ENCODE measurements at places on chromosomes 5 and 9.

DNA sequence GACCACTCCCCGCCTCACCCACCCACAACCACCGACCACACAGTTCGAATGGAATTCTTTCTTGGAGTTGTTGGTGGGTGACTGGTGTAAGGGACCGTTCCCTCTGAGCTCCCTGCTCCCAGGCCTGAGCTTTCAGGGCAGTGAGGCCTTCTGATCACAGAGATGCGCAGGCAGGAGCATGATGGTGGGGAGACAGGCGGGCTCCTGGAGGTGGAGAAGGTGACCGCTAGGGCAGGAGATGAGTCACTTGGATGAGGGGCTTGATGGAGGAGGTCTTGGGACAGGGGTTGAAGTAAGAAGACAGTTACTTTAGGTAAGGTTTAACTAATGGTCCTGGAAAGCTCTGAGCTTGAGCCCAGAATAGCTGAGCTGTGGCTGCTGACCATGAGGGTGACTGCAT, 88.5 kb downstream of the HSPA4 start:
- DNase-seq: no peak

DNA sequence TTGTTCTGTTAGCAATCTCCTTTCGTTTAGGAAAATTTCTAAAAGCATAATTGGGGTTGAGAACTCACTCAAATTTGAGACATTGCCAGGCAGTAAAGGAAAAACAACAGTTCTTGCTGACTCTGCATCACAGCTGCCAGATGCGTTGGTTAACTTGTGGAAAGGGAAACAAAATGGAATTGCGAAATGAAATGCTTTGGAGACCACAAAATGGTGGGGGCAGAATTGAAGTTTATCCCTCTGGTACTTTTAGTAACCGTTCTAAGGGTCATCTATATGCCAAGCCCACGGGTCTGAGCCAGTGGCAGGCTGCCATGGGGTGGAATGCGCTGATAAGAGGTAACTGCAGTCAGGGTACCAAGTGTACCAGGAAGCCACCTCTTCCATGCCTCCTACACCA, 28.6 kb upstream of the SELENOP start:
- no peak for DNase-seq

GRCh38 chr9:129619787-129620668, 873 bp downstream of the C9orf50 start:
- DNase-seq: peak; percentile 55

DNA sequence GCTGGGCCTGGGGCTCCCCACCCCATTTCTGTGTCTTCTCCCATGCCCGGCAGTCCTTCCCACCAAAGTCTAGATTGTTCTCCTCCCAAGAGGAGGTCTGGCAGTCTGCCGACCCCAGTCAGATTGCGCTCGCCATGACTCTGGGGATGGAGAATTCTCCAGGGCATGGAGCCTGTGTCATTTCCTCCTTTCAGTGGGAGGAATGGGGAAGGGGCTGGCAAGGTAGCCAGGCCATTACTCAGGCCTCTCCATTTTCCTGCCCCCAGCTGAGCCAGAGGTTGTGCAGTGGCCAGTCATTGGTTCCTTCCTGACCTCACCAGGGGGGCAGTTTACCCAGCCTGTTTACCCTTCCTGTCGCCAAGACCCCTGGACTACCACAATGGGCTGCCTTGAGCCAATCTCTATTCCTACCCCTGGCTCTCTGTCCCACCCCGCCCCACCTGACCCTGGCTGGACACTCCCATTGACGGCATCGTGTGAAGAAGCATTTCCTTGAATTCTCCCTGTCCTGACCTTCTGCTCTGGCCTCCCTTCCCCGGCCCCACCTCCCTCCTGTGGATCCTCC, 628 bp downstream of the SYNPO start:
- no peak for DNase-seq

GRCh38 chr9:124263213-124263612, 5.5 kb downstream of the NEK6 start:
- no peak for DNase-seq

- DNase-seq: no peak
These were observed 68.7 kb upstream of the ADAMTSL1 start for GRCh38 chr9:18405240-18405639.

GRCh38 chr5:150209099-150209635, 19.3 kb downstream of the SLC6A7 start:
- DNase-seq: peak; percentile 11

DNA sequence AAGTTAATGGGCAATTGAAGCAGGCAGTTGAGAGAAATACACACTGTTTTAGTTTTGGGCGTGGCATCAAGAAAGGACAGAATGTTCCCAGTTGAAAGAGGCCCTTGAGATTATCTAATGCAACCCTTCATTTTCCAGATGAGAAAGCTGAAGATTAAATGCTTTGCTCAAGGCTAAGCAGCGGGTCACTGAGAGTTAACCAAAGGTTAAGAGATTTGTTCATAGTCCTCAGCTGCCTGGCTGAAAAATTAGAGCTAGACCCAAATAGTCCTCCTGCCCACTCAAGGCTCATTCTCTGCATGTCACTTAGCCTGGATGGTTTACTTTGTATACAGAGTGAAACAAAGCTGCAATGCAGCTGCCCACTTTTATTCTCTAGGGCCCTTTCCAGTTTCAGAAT, 46.7 kb upstream of the MAMDC2 start:
- DNase-seq: no peak

GRCh38 chr9:15377625-15378540, 44.8 kb upstream of the SNAPC3 start:
- no peak for DNase-seq

DNA sequence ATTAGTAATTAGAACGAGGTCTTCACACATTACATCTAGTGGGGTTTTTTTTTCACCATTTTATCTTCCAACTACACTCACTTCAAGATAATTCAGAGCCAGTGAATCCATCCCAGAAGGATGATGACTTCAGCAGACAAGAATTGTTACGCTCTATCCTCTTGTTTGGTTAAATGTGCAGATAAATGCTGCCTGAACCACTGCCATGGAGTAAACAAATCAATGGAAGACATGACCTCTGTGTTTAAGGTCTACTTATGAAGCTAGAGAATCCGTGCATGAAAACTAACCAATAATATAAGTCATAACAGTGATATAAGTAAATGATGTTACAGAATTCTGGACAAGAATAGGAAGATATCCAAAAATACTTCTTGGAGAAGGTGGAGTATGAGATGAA, 602.6 kb downstream of the TLR4 start:
- no peak for DNase-seq

DNA sequence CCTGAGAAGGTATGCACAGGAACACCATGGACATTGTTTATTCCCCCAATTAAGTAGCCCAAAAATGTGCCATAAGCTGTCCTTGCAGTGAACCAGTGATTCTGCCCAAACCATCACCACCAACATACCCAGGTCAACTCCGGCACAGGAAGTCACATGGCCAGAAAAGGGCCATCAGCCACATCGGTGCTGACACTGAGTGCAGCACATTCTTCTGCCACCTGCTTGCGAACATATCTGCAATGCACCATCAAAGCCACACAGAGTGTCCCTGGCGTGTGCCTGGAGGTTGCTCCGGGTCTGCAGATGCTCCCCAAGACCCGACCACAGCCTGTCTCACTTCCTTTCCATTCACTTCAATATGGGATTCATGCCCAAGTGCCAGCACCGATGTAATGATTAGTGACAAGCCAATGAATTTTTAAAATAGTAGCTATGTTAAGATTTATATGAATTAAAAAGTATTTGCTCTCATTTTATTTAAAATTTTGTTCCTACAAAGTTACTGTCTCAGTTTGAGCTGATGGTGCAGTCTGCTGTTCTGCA, 37.6 kb downstream of the SYK start:
- no peak for DNase-seq

DNA sequence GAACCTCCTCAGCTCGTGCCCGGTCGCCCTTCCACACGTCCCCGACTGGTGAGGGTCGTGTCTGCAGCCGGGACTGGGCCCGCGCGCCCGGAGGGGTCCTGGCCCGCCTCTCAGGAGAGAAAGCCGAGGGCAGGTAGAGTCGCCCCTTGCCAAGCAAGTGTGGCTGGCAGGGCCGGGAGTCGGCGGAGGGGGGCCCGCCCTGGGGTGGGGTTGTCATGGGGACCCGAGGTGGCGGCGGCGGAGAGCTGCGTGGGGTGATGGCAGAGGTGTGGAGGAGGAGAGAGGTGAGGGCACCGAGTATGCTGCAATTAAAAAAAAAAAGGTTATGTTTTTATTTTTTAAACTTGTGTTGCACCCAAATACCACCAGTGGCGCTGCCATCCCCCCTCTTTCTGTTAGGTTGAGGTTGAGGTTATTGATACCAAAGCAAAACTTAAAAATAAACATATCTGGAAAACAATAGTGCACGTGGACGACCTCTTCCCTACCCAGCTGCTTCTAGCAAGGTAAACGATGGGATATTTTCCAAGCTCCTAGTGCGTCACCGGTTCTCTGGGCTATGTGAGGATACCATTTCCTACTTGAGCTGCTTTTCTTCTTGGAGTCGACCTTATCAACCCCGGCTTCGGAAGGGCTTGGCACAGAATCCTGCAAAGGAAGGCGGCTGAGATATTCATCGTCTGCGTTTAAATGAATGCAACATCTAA, 660 bp downstream of the SCAMP1 start:
- DNase-seq: peak; percentile 72

- DNase-seq: no peak
These were observed 164.1 kb downstream of the HSD17B3 start for GRCh38 chr9:96137671-96138429.

DNA sequence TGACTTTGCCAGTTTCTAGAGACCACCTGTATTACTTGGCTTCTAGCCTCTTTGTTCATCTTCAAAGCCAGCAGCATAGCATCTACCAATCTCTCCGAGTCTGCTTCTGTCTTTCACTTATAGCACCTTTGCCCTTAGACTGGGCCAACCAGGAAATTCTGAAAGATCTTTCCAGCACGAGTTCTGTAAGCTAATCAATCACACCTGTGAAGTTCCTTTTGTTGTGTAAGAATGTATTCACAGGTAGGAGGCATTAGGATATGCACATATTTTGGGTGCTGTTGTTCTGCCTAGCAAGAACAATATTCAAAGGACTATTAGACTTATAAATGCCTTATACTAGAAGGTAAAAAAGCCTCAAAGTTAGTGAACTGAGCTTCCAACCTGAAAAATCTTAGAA, 232.1 kb downstream of the CDH12 start:
- DNase-seq: no peak

DNA sequence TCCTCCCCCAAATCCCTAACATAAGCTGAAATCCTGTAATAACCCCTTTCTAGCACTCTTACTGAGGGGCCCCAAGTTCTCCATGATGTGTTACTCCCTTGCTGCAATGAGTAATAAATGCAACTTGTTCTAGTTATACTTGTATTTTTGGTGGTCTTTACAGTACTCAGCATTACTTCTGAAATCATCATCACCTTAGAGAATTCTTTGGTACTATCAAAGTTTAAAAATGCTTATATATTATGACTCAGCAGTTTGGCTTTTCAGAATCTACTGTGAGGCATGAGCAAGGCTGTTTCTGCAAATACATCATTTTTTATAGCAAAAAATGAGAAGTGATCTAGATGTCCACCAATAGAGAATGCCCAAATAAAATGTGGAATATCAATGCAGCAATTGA, 20.7 kb upstream of the ROPN1L start:
- no peak for DNase-seq

DNA sequence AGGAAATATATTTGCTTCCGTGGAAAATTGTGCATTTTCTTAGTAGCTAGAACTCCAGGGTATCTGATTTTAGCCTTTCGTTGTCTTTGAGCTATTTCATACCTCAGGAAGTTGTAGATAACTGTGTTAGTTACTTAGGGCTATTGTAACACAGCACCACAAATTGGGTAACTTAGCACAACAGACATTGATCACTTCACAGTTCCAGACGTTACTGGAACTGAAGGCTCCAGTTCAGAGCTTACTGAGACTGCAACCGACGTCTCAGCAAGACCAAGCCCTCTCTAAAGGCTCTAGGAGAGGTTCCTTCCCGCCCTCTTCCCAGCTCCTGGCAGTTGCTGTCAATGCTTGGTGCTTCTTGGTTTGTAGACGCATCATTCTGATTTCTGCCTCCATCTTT, 17.7 kb upstream of the ANKRD33B start:
- DNase-seq: no peak

GRCh38 chr9:82797534-82797933, 265.4 kb downstream of the RASEF start:
- DNase-seq: no peak

DNA sequence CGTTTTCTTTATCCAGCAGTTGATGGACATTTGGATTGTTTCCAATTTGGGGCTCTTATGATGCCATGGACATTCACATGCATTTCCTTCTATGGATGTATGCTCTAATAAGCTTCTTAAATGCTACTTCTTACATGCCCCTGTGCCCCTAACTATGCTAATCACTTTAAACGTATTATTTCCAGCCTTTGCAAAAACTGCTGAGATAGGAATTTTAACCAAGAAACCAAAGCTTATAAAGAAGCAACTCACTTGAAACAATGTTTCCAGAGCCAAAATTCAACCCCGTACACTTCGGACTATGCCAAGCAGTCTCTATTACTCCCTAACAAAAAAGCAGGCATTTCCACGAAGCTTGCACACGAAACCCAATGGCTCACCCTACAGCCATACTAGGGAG, 545.6 kb upstream of the WWC1 start:
- DNase-seq: no peak

- DNase-seq: no peak
These were observed 65.7 kb downstream of the SREK1 start for GRCh38 chr5:66209794-66210193.

DNA sequence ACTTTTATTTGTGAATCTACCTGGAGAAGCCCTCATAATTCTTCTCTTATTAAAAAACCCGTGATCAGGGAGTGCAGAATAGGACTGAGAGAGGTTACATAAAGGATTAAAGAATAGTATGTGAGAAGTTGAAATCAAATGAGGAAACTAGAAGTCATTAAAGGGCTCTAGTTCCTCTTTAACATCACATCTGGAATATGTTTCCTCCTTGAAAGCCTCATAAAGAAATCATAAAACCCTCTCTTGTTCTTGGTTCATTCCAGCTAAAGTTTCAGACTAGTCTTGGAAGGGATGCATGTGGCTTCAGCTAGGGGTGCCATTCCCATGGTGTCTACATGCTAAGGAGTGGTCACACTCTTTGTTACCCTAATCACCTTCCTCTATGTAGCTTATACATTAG, 5.7 kb upstream of the C5orf46 start:
- DNase-seq: no peak

GRCh38 chr5:139914218-139914807, 118.7 kb downstream of the PSD2 start:
- no peak for DNase-seq

DNA sequence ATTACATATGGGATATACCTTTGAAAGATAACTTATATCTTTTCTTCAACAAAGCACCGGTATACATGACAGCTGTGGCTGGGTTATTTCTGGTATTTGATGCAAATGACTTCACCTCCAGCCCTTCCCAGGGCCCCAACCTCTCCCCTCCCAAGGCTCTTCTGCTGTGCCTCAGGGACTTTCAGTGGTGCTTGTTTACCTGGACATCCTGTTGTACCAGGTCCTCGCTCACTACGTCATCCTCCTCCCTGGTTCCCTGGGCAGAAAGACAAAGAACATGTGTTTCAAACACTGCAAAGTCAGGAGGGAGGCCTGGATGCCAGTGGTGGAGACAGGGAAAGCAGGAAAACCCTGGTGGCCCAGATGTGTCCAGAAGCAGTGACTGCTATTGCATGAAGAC, 23.4 kb downstream of the ANXA6 start:
- no peak for DNase-seq

GRCh38 chr5:14900693-14901461, 29.3 kb upstream of the ANKH start:
- no peak for DNase-seq
